Suppressor macrophage treated with lipopolysaccharide for 1 hour (primary cell): ENCODE measurements at places on chromosomes 7 and 10.

- no peak for DNase-seq
Measured at GRCh38 chr10:1358147-1358546, 302.0 kb downstream of the WDR37 start.

- no peak for DNase-seq
Measured at GRCh38 chr10:10482613-10483012, 535.1 kb upstream of the CELF2 start.

GRCh38 chr7:50712252-50713122, 70.2 kb downstream of the GRB10 start:
- no peak for DNase-seq

- no peak for DNase-seq
Measured at GRCh38 chr10:106540645-106541044, 623.9 kb downstream of the SORCS1 start.

DNA sequence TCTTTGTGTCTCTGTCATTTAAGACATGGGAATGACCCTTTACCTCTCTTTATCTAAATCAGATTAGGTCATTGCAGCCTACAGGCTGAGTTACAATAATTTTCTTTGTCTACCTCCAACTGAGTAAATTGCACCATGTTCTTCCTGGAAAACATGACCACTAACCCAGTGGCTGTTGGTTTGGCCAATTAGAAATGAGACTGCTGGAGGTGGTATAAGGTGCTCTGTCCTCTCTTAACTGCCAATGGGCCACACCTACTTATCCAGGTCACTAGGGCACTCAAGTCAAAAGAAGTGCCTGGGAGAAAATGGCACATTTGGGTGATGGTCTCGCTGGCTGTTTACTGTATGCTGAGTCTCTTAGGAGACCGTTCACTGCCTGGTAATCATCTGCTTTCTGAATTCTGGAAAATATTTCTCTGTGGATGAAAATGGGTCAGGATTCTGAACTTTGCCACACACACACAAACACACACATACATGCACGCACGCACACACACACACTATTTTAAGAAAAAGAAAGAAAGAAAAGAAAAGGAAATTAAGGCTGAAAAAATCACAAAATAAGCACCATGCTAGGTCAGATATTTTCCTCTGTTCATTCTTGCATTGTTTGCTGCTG, 16.4 kb downstream of the STAMBPL1 start:
- no peak for DNase-seq

- DNase-seq = no peak
Measured at GRCh38 chr10:93542358-93542791, 24.1 kb upstream of the FFAR4 start.

GRCh38 chr7:98602755-98603398, 14.2 kb upstream of the NPTX2 start:
- no peak for DNase-seq

- DNase-seq = no peak
Measured at GRCh38 chr10:26689399-26689798, 8.1 kb upstream of the PDSS1 start.

- no peak for DNase-seq
Measured at GRCh38 chr7:103395071-103395470, 47.6 kb downstream of the PSMC2 start.

- DNase-seq = no peak
Measured at GRCh38 chr7:139942636-139943035, 113.6 kb downstream of the TBXAS1 start.

DNA sequence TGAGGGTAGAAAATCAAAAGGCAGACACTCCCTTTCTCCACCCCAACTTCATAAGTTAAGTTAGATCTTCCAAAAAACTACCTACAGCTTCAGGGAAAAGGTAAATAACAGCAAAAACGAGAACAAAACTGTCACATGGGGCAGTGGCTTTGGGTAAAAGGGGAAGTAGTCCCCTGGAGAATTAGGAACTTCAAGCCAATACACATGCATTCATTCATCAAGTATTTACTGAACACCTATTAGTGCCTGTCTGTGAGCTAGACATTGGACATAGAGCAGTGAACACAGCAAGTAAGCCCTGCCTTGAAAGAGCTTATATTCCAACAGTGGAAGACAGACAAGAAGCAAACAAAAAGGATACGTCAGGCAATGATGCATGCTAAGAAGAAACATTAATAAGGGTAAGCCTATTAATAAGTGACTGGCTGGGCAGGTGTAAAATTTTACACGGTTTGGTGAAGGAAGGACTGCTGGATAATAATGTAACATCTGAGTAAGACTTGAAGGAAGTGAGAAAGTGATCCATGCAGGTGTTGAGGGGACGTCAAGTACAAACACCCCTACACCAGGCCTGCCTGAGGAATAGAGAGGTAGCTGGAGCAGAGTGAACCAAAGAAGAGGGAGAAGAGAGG, 69.6 kb upstream of the RAPGEF5 start:
- DNase-seq = no peak

DNA sequence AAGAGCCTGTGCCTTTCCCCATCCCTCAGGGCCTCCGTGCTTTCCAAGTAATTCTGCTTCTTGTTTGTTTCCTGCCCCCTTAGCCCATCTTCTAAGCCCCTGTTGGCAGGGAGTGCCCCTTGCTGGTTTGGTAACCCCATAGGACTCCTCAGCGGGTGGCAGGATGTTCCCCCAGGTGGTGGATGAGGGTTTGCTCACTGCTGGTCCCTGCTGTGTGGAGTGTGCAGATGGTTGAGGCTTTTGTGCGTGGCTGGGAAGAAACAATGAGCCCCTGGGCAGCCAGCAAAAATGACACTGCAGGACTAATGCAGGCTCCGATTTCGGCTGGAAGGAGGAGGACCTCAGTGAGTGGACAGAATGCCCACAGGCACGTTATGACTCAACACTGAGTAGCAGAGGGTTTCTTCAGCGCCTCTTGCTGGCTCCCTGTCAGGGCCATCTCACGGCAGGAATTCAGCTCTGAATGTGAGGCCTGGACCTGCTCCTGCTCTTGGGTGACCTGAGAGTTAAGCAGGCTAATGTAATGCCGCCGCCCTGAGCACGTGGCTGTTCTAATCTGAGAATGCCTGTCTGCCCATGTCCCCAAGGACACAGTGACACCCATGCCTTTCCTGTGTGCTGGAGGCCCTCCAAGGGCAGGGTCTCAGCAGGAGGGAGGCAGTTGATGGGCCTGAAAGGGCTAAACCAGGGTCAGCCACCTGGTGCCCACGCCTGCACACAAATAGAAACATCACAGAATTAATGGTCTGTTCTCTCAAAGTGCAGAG, 16.6 kb downstream of the BAG3 start:
- DNase-seq = peak; percentile 26

GRCh38 chr7:91634485-91635177, 245.9 kb downstream of the MTERF1 start:
- DNase-seq = no peak

DNA sequence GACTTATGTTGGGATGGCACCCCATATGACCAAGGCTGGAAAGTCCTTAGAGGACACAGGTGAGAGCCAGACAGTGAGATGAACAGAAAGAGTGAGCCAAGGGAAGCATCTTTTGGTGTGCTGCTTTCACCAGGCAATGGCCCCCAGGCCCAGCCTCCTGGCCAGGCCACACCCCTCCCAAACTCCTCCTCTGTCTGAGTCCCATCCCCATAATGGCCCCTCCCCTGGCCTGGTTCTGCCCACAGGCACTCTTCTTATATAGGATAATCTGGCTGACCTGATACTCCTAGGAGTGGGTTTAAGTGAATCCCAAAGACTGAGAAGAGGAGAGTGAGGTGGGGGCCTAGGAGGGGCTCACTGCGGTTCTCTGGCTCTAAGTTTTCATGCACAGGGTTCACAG, 252.5 kb downstream of the RPS24 start:
- no peak for DNase-seq

DNA sequence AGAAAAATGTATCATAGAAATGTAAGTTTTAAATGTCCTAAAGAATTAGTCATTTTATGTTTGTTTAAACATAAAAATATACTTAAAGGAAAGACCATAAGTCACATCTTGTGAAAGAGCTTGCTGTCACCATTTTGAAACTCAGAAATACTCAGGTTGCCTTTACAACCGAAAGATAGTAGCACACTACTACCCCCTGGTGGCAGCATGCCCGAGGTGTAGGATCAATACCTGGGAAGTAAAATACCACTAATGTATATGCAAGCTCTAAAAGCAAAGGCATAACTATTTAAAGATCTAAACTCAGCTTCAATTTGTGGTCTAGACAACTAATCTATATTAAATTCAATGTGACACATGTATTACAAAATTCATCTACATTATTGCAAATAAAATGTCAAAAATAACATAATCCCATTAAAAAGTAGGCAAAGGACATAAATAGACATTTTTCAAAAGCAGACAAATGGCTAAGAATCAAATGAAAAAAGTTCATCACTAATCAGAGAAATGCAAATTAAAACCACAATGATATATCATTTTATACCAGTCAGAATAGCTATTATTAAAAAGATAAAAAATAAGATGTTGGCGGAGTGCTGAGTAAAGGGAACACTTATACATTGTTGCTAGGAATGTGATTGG, 47.7 kb upstream of the FGL2 start:
- DNase-seq = peak; percentile 92

- DNase-seq = no peak
Measured at GRCh38 chr7:143013473-143013872, 13.5 kb downstream of the OR9A2 start.

DNA sequence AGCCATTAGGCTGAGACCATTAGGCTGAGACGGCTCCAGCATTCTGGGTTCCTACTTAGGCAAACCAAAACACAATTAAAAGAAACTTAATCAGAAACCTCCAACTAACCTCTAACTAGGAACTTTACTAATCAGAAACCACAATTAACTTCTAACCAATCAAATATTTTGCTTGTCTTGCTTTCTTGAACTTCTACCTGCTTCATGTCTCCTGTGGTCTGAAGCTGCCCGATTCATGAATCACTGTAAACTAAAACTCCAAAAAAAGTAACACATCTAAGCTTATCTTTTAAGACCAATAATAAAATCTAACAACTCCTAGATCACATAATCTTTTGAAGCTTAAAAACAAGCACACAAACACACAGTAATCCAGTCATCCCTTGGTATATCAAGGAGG, 76.1 kb downstream of the PDSS1 start:
- no peak for DNase-seq

DNA sequence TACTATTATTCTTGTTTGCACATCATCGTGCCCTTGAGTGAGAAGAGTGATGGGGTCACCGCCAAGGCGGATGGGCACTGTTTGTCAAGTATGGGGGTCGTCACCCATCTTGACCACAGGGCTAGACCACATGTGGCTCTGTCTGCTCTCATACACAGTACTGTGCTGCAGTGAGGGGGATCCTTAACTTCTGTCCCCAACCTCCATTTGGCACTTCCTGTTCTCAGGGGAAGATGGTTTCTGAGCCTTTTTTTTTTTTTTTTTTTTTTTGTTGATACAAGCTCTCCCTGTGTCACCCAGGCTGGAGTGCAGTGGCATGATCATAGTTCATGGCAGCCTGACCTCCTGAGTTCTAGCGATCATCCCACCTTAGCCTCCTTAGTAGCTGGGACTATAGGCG, 13.6 kb downstream of the WBP1L start:
- DNase-seq = no peak

- DNase-seq = no peak
Measured at GRCh38 chr10:22334414-22335172, 10.7 kb upstream of the SPAG6 start.

GRCh38 chr7:7454000-7454399, 81.7 kb downstream of the COL28A1 start:
- no peak for DNase-seq

GRCh38 chr7:132919771-132920170, 162.1 kb downstream of the CHCHD3 start:
- DNase-seq = no peak

DNA sequence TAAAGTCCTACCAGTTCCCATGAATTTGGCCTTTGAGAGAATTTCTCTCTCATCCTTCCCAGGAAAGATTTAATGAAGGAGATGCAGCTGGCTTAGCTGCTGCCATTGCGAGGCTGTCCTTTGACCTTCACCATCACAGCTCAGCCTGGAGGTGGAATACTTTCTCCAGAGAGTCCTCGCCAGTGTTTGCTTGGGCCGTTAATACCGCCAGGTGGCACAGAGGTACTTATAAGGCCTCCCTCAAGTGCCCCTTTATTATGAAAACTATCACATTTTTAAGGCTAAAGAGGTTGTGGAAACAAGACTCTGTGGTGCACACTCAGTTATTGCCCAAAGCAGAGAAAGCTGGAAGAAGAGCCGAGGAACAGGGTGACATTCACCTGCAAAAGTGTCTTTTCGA, 330.6 kb downstream of the CCSER2 start:
- DNase-seq = no peak

DNA sequence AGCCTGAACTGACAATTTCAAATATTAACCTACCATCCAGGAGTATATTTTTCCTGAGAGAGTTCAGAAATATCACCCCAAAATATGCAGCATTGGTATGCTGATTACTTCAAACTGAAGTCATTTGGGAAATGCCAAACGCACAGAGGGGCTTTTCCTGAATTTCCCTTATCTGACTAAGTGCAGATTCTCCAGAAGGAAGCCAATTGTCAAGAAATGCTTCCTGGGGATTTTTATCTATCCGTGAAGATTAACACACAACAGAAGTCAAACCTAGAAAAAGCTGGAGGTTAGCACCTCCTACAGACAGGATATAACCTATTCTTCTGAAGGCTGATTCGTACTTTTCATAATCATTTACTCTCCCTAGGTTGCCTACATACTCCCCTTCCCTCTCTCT, 91.0 kb downstream of the AKR1D1 start:
- DNase-seq = peak; percentile 54

DNA sequence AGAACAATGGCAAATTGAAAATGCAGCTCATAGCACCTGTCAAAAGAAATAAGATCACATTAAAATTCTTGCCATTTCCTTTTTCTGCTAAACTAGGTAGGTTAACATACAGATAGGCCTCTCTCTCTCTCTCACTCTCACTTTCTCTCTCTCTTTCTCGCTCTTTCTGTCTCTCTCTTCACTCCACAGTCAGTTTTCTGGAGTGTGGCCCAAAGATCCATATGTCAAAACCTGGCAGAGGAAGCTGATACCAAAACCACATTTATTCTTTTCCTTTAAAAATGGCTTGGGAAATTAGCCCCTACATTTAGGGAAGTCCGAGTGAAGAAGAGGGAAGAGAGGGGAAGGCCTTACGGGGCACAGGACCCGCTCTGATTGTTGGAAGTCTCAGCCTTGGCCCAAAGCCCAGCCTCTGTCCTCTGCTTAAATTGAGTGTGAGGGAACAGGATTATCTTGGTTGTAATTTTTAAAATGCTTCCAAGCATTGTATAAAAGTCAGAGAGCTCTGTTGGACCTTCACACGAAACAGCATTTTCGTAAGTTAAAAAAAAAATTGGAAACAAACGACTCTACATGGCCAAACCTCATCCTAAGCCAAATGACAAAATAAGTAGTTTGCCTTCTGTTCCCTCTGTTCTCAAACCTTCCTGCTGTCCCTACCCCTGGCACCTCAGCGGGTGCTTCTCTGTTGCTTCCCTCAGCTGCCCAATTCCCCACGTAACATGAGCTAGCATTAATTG, 83.2 kb downstream of the FRMD4A start:
- DNase-seq = no peak

- no peak for DNase-seq
Measured at GRCh38 chr10:68330852-68331454, 911 bp upstream of the HNRNPH3 start.
